A549 treated with CORT108297 at 1 μM for 4 hours (cell line): ENCODE measurements at places on chromosomes 3 and 15. TPM values are rescaled to one million over a fixed set of nuclear protein-coding genes. Genes with fewer than 3 reads are reported as not detected.

Gene GOLGA8R
- 0.12 to 0.35 TPM (median 0.26 TPM) in 5 replicates for total RNA-seq

Gene RAB6B
- total RNA-seq: 0.96 to 2.7 TPM (median 2.0 TPM) in 5 replicates

Gene UBA7
- 0.38 to 0.74 TPM (median 0.64 TPM) in 5 replicates for total RNA-seq

Gene CNTN3
- not detected in 5 replicates for total RNA-seq

Gene SLC22A13
- 0.05 to 0.13 TPM (median 0.08 TPM) in 5 replicates for total RNA-seq

Gene TBL1XR1
- 15.0 to 19.1 TPM (median 18.7 TPM) in 5 replicates for total RNA-seq

Gene MBD4
- total RNA-seq: 21.1 to 26.4 TPM (median 21.9 TPM) in 5 replicates

Gene MORC1
- total RNA-seq: not detected in 5 replicates

Gene IFT57
- total RNA-seq: 40.0 to 56.2 TPM (median 43.1 TPM) in 5 replicates

Gene BSN
- total RNA-seq: 0.08 to 0.16 TPM (median 0.13 TPM) in 5 replicates

Gene CA12
- total RNA-seq: 148 to 171 TPM (median 161 TPM) in 5 replicates

Gene TM4SF1
- total RNA-seq: 1,236 to 1,908 TPM (median 1,489 TPM) in 5 replicates

Gene SLC24A5
- not detected in 5 replicates for total RNA-seq

Gene TMEM212
- not detected in 5 replicates for total RNA-seq

Gene CCDC54
- not detected in 5 replicates for total RNA-seq

Gene SNX22
- 0.59 to 0.96 TPM (median 0.89 TPM) in 5 replicates for total RNA-seq

Gene HRG
- total RNA-seq: not detected in 5 replicates

Gene B3GALNT1
- total RNA-seq: 0.05 to 0.12 TPM (median 0.08 TPM) in 4 of 5 replicates, not detected in the other

Gene WDR93
- total RNA-seq: 0.11 to 0.23 TPM (median 0.14 TPM) in 5 replicates

Gene SNX33
- 12.0 to 17.1 TPM (median 15.7 TPM) in 5 replicates for total RNA-seq

Gene IMPG2
- total RNA-seq: 0.01 TPM in 1 of 5 replicates, not detected in the others

Gene CPEB1
- 2.9 to 3.6 TPM (median 3.3 TPM) in 5 replicates for total RNA-seq

Gene ZPLD1
- 0.03 to 0.07 TPM (median 0.05 TPM) in 4 of 5 replicates, not detected in the other for total RNA-seq

Gene DPPA2
- total RNA-seq: not detected in 5 replicates

Gene DNAH12
- total RNA-seq: 0.03 to 0.15 TPM (median 0.13 TPM) in 5 replicates

Gene KCNMB2
- total RNA-seq: not detected in 5 replicates

Gene LRRC31
- total RNA-seq: 0.02 TPM in 1 of 5 replicates, not detected in the others

Gene IL17RB
- 0.77 to 1.1 TPM (median 0.85 TPM) in 5 replicates for total RNA-seq

Gene COX5A
- total RNA-seq: 505 to 615 TPM (median 535 TPM) in 5 replicates

Gene DAZL
- total RNA-seq: not detected in 5 replicates
